ENCODE measurements at places on chromosomes 2 and 18. TPM values are rescaled to one million over a fixed set of nuclear protein-coding genes. Genes with fewer than 3 reads are reported as not detected.

Gene ACTR2
- 35.9 TPM for total RNA-seq

Gene NGEF
- total RNA-seq: 0.66 TPM

Gene IL1A
- not detected for total RNA-seq

Gene PER2
- total RNA-seq: 4.1 TPM

Gene EFHD1
- 14.3 TPM for total RNA-seq

Gene CPO
- 0.68 TPM for total RNA-seq

Gene TDRD15
- total RNA-seq: not detected

Gene SPR
- 41.1 TPM for total RNA-seq

Gene DSC3
- not detected for total RNA-seq

Gene NEB
- 6,938 TPM for total RNA-seq

Gene EPC2
- total RNA-seq: 15.0 TPM

Gene SCN3A
- 1.8 TPM for total RNA-seq

Gene PRKAG3
- total RNA-seq: 34.0 TPM

Gene SLC20A1
- total RNA-seq: 8.7 TPM

Gene NEU2
- total RNA-seq: not detected

Gene LIPG
- total RNA-seq: 3.2 TPM

Gene RAB6C
- not detected for total RNA-seq

Gene IL36RN
- not detected for total RNA-seq

Gene REG3A
- not detected for total RNA-seq

Gene ZNF236
- 6.4 TPM for total RNA-seq

Gene FBXO48
- total RNA-seq: 1.7 TPM

Gene TRPM8
- total RNA-seq: not detected

Gene E2F6
- 29.4 TPM for total RNA-seq

Gene DTNA
- 38.6 TPM for total RNA-seq

Gene TUBA3E
- total RNA-seq: not detected

Gene TRABD2A
- 0.60 TPM for total RNA-seq

Gene MC5R
- total RNA-seq: not detected

Gene DCDC2C
- total RNA-seq: not detected

Gene APLF
- 4.8 TPM for total RNA-seq

Gene UGT1A3
- total RNA-seq: 0.16 TPM

Gene MAPRE3
- 51.4 TPM for total RNA-seq

Gene SH3BP4
- total RNA-seq: 13.5 TPM

Gene SPATA3
- total RNA-seq: not detected

Gene MATN3
- 0.35 TPM for total RNA-seq

Gene C1QL2
- total RNA-seq: not detected

Data from gastrocnemius medialis (tissue), 4 donors.